ENCODE measurements at places on chromosomes 2 and 18.

DNA sequence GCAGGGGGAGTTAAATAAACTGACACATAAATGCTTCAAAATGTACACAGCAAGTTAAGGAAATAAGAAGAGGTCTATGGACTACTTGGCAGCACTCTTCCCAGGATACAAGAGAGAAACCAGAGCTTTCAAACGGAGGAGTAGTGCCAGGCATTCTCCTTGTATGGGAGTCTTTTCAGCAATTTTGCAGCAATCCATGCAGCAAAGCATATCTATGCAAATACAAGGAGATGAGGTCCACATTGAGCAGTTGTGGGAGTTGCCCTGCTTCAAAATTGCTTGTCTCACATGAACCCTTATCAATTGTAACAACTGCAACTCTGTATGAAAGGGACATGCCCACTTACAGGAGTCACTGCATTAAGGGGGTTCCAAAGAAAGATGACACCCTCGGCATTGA is 37.8 kb downstream of the SCN9A start:
- no peak for DNase-seq

DNA sequence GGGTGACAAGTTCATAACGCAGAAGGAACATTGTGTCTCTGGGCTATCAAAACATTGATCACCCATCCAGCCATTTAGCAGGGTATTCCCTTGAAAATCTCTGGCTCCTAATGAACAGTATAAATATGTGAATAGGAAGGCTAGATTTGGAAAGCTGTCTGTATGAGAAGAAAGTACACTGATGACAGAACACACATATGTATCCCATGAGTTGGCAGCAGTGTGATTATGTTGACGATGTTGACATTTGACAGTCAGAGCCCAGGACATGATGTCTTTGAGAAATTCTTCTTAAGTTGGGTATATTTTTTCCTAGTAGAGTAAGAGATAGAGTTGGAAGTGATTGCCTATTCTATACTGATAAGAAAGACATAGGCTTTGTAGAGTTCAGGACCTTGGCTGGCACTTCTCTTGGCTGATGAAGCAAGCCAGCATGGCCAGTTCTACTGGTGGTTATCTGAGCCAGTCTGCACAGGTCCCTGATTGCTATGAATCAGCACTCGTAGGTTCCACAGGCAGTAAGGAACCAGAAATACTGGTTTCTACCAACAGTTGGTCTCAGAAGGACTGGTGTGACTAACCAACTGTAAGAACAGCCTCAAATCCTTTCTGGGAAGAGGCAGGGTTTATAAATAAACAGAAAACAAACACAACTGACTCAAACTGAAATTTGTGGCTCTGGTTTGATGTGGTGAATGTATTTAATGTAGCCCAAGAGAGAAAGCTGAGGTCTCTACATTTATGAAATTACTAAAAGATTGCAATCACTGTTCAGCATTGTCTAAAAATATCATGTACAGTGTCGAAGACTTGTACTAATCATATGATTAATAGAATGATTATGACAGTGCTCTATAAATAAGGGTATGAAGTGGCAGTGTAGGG is 43.9 kb upstream of the RAPH1 start:
- DNase-seq: no peak

GRCh38 chr2:48711343-48711742 is 44.2 kb downstream of the LHCGR start:
- DNase-seq: no peak

GRCh38 chr2:201126308-201127151 is 10.6 kb downstream of the CFLAR start:
- DNase-seq: no peak

DNA sequence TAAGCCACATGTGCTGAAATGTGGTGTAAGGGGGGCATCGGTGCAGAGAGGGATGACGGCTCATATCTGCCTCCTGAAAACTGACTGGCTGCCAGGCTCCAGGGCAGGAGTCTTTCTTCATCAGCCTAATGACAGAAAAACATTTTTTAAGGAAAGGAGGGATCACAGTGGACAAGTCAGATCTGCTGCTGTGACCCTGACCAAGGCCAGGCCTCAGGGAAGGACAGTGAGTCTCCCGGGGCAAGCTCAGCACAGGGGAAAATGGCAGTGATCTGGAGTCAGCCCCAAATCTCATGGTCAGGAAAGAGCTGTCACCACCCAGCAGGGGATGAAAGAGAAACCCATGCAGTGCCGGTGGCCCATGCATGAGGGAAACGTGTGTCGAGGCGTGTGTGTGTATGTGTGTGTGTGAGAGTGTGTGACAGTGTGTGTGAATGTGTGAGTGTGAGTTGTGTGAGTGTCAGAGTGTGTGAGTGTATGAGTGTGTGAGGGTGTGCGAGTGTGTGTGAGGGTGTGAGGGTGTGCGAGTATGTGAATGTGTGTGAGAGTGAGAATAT is 134.5 kb downstream of the INHBB start:
- DNase-seq: no peak

DNA sequence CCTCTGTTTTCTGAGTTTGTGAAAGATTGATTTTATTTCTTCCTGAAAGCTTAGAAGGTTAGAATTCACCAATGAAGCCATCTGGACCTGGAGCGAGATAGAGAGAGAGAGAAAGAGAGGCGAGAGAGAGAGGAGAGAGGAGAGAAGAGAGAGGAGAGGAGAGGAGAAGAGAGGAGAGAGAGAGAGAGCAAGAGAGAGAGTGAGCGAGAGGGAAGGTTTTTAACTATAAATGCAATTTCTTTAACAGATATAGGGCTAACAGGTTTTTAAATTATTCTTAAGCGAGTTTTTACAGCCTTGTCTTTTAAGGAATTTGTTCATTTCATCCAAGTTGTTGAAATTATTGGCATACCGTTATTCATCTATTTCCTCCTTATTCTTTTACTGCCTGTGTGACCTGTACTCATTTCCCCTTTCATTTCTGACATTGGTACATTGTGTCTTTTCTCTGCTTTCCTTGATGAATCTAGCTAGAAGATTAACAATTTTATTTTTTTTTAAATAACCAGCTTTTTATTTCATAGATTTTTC is 56.1 kb downstream of the BABAM2 start:
- DNase-seq: no peak

- DNase-seq: no peak
Observed at GRCh38 chr2:26212011-26212410, 32.4 kb downstream of the HADHA start.

- no peak for DNase-seq
Observed at GRCh38 chr2:133986081-133986837, 267.6 kb upstream of the MGAT5 start.

- no peak for DNase-seq
Observed at GRCh38 chr18:57433934-57434535, 1.1 kb upstream of the ONECUT2 start.

DNA sequence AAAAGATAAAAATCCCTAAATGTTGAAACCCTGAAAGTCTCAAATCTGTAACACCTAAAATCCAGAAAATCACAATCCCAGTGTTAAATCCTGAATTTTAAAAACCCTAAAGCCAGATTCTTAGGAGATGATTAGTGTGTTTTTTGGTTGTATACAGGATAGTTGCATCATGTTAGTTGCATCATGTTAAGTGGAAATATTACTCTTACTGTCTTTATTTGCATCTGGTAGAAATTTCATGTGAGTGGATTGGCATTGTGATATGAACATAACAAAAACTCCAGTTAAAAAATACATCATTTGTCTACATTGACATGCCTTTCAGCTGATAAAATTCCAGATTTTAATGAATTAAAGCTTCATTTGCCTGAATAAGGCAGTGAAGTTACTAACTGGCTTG is 683.1 kb upstream of the ACVR2A start:
- DNase-seq: no peak

GRCh38 chr18:33581856-33582255 is 3.8 kb downstream of the ASXL3 start:
- no peak for DNase-seq

GRCh38 chr2:28730641-28731146 is 20.9 kb upstream of the PPP1CB start:
- no peak for DNase-seq

DNA sequence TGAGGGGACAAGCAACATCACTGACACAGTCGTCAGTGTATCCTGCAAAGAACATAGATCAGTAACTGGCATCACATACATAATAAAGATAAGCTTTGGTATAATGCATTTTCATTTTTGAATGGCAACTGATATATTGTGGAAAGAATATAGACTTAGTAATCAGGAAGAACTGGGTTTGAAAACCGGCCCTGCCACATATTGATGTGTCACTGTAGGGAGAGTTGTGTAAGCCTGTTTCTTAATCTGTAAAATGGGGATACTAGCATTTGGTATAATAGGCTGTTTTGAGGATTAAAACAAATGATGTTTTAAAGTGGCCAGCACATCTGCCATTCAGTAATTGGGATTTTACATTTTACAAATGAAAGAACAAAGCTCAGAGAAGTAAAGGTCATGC is 277.8 kb upstream of the CNTNAP5 start:
- no peak for DNase-seq

GRCh38 chr2:64686283-64686956 is 32.7 kb upstream of the SERTAD2 start:
- no peak for DNase-seq

DNA sequence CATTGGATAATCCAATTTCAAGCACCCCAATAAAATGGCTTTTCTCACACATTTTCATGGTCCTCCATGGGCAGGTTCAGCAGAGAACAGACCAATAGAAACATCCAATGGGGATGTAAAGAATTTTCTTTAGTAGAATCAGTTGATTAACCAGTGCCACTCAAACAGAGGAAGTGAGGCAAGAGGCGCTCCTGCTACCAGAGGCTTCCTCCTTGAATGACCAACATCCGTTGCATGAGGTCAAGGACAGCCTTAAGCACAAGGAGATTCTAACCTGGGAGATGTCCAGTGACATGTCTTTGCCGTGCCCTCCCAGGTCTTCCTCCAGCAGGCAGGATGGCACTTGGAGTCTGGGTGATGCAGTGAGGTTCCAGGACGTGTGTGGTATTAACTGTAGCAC is 146.6 kb downstream of the PIEZO2 start:
- no peak for DNase-seq
